GOT3 (cell line): ENCODE measurements at places on chromosomes 5 and 9.

GRCh38 chr9:81656004-81656403 lies 33.3 kb downstream of the TLE1 start:
- no peak for DNase-seq

GRCh38 chr9:114757395-114757794 lies 48.4 kb downstream of the TNFSF15 start:
- no peak for DNase-seq

DNA sequence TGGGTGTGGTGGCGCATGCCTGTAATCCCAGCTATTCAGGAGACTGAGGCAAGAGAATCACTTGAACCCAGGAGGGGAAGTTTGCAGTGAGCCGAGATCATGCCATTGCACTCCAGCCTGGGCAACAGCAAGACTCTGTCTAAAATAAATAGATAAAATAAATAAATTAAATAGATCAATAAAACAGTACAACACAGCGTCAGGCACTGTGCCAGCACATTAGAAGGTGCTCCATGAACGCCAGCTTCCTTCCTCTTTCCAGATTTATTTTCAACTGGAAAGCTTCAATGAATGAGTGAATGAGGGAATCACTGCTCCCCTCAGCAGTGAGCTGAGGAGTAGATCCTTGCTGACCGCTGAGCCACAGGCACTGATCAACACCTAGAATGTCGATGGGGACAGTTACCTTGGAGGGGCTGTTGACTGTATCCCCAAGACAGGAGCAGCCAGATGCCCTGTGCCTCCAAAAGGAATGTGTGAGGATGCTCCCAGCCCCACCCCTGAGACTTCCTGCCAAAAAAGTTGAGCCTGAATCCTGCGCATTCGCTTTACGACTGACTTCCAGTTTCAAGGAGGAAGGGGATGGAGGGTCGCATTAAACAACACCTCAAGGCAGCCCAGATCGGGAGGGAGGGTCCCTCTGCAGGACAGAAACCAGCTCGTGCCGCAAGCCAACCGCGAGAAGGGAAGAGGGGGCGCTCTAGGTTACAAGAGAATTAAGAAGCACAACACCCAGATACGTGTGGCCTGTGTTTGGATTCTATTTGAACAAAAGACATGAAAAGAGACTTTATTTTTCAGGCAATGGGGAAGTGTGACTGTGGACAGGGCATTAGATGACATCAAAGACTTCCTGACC lies 54.0 kb upstream of the CNOT6 start:
- DNase-seq = no peak

- DNase-seq = no peak
Observed at GRCh38 chr5:80867233-80867632, 92.9 kb upstream of the RASGRF2 start.

- DNase-seq = no peak
Observed at GRCh38 chr5:177997846-177998245, 1.8 kb upstream of the PROP1 start.

GRCh38 chr9:96619124-96619465 lies 548 bp downstream of the CDC14B start:
- no peak for DNase-seq

GRCh38 chr9:22645893-22646292 lies 199.3 kb downstream of the DMRTA1 start:
- DNase-seq = no peak

GRCh38 chr9:122827761-122828093 lies 661 bp downstream of the PDCL start:
- DNase-seq = no peak

GRCh38 chr9:132019702-132020101 lies 60.0 kb downstream of the MED27 start:
- no peak for DNase-seq

DNA sequence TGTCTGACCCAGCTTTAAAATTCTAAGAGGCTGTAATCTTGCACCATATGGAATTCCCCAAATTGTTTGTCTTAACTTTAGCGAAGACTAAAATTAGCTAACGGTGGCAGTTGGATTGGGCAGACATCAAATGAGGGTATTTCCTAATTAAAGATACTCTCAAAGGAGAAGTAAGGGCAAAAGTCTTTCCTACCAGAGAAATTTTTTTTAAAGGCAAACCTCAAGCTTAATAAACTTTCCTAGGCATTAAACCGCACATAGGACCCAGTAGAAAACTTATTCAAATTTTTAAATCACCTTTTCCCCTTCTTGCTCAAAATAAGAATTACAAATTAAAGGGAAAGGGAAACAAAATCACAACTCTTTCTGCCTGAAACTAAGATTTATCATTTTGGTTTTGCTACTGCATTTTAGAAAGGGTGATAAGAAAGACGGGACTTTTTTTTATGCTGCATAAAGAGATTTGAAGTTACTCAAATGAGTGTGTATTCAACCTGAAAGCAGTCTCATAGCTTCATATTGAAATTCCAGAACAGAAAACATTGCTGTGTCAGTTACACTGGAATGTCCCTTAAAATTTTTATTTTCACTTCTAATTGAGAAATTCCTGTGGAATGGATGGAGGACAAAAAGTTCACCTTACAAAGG lies 189.1 kb upstream of the PTGER4 start:
- DNase-seq = no peak

DNA sequence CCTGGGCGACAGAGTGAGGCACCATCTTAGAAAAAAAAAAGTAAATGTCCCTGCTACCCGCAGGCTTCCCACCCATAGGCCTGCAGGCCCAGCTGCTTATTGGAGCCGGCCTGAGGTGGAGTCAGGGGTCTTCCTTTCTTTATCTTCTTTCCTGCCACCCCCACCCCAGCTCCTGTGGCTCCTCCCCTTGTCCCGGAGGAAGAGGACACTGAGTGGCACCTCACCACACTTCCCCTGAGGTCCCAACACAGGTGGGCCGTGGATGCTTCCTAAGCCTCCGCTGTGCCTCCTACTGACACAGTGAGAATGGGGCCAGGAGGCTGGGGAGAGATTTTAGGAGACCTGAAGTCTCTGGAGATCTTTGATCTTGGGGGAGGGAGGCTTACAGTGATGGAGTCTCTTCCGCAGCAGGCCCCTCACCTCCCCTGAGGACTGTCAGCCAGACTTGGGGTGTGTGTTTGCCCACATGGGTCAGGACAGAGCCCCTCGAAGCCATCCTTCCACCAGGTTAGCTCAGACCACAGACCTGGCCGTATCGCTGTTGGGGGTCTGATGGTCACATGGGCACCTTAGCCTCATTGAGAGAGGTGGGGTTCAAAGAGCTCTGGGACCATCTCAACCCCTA lies 135.4 kb upstream of the IER5L start:
- DNase-seq = no peak

GRCh38 chr9:122406070-122406890 lies 35.5 kb downstream of the PTGS1 start:
- no peak for DNase-seq

DNA sequence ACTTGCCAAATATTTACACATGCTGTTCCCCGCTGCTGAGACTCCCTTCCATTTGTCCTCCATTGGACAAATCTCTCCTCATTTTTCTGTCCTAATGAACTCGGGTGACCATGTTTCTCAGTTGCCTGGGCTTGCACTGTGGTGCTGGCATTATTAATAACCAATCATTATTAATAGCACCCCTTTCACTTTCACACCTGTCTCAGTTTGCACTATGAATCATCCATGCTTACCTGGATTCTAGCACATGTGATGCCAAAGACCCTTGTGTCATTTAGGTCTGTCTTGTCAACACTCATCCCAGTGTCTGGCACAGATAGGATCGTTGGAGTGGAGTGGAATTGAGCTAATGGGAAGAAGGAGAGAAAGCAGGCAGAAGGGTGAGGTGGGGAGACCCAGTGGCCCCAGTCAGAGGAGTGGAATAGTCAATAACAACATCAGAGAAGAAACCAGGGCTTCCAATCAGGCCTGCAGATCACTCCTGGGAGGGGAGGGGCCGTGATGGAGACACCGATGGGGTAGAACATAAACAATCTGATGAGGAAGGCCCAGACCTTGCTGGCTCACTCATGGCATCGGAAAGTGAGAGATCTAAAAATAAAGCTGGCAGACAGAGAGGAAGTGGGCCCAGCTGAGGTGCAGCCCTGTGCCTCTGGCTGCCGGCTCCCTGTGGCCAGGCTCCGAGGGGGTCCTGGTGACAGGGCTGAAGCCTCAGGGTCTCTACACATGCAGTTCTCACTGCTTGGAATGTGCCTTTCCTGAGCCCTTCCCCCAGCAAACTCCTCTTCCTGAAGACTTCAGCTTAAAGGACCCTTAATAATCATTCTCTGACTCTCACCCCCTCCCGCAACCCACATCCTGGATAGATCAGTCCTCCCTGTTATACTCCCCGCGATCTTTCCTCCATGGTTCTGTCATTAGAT lies 33.5 kb upstream of the CRB2 start:
- DNase-seq = no peak

DNA sequence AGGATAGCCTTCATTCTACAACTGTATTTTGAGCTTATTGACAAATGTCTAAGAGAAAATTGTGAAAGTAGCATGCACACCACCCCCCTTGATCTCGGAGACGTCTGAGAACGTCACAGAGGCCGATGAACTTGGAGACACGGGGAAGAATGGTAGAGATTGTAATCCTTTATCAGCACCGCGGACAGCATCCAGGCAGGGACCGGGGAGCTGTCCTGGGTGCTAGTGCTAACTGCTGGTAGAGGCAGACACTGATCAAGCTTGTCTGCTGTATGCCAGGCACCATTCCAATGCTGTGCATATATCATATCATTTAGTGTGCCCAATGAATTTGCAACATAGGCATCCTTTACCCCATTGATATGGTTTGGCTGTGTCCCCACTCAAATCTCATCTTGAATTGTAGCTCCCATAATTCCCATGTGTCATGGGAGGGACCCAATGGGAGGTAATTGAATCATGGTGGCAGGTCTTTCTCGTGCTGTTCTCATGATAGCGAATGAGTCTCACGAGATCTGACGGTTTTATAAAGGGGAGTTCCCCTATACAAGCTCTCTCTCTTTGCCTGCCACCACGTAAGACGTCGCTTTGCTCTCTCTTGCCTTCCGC lies 98.8 kb downstream of the LHX2 start:
- DNase-seq = no peak

DNA sequence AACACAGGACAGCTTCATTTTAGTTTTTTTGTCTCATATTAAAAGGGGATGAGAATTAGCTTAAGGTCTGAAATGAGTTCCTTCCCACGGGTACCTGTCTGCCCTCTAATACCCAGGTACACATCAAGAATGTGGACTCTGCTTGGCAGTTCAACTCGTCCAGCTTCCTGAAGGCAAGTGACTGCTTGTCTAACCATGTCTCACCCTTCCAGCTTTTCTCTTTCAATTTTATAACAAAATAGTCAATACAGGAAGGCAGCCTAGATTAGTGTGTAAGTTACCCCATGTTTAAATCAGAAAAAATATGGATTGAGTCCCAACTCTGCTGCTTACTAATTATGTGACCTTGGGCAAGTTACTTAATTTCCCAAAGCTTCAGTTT lies 50.5 kb upstream of the C5orf46 start:
- DNase-seq = no peak

DNA sequence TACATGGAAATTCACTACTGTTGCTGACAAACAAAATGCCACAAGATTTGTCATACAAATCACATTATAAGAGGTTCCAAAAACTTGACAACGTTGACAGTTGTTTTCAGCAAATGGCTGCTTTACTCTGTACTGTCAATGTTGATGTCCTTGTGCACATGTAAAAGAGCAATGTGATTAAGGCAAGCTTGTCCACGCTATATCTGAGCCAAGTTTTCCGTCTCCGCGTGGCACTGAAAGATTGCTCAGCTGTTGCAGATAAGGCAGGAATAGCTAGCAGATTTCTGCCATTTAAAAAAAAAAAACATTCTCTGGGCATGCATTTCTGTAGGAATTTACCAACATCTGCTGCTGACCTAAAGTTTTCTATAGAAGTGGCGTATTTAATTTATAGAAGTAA lies 46.4 kb upstream of the MEF2C start:
- DNase-seq = no peak

DNA sequence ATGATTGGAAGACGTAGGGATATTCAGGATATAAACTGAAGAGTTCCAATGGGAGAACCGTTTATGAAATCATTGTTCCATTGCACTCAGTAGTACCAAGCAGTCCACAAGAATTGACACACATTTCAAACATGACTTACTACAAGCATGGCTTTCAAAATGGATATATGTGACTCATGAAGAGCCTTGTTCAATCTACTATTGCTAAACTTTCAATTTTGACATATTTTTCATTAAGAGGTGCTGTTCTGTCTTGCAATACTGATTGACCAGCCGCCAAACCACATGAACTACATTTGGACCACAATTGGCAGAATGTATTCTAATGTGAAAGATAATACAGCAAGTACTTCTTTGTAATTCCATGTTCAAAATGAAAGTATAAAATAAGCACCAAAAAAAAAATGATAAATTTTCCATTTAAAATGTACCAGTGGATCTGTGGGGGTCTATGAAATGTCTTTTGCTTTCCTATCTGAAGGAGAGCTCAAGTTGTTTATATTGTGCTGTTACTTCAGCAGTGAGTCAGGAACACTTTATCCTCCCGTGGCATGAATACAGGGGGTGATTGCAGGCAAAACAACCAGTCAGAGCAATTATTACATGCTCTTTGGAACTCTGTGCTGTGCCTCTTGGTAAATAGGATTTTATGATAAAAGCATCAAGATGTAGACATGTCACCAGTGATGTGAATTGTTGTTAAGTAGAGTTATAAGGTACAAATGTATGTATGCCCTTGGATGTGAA lies 366.0 kb downstream of the ARRDC3 start:
- DNase-seq = no peak

GRCh38 chr5:81552852-81553566 lies 159.1 kb upstream of the ACOT12 start:
- DNase-seq = no peak

DNA sequence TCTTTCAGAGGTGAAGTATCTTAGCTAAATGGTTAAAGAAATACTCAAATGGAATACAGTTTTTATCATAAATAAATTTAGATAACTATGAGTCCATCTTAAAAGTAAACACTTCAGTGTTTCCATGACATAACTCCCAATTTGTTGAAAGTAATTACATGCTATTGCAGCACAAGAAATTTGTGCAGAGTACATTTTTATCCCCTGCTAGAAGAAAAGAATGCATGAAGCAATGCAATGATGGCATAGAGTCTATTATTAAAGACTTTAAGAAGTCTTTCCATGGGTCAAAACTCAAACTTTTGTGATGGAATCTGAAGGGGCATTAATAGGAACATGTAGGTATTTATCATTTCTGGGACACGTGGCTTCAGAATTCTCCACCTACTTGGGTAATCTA lies 106.6 kb upstream of the DPYSL3 start:
- DNase-seq = no peak

DNA sequence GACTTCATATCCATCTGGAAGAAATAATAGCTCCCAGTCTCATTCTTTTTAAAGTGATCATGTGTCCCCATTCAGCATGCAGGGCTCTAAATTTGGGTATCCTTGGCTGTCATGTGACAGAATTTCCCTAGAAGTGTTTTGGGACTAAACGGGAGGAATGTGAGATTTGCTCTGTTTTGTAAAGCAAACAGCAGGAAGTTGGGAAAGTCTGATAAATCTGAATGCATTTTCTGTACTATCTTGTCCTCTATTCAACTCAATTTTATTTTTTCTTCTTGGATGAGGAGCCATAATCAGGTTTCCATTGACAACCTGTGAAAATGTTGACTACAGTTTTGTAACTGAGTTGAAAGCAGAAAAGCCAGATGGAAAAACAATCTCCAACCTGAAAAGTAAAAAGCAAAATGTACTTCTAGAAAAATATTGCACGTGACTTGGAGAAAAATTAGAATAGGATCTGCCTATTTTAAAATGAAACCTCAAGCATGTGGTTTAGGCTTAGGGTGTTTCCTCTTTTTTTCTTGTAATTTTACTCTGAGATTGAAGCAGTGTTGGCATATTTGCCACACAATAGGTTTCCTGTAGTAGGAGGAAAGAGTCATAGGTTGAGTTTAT lies 76.2 kb upstream of the IL6ST start:
- DNase-seq = no peak
